ENCODE measurements at places on chromosomes 3 and 15. TPM values are rescaled to one million over a fixed set of nuclear protein-coding genes. Genes with fewer than 3 reads are reported as not detected.

DNA sequence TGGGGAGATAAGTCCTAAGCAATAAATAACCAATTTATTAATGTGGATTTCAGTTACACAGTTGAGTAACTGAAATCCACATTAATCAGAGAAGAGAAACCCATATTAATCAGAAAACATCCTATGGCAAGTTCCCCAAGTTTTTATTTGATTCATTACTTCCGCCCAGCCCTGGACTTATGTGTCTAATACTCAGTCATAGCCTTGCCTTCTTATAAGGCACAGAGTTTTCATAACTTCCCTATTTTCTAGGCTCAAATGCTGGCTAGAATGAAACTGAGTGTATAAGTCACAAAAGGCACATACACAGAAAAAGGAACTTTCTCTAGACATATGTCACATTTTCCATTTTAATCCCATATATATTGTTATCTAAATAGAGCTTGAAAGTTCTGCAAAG is 28.8 kb downstream of the CD47 start:
- no peak for ATAC-seq

GRCh38 chr3:190621927-190622326 is 108.0 kb downstream of the IL1RAP start:
- ATAC-seq = no peak

GRCh38 chr15:56496635-56497034 is 31.7 kb upstream of the MNS1 start:
- ATAC-seq = peak; percentile 62

- no peak for ATAC-seq
Observed at GRCh38 chr3:145355206-145355605, 805.8 kb downstream of the PLOD2 start.

GRCh38 chr3:42547401-42547945 is 34.3 kb downstream of the SEC22C start:
- peak; percentile 63 for ATAC-seq

CPB1 gene
- total RNA-seq = not detected

CKMT1A gene
- total RNA-seq = 63.2 TPM

CLDN16 gene
- 0.76 TPM for total RNA-seq

MESP2 gene
- total RNA-seq = 0.40 TPM

GOLGA8R gene
- total RNA-seq = 1.8 TPM

COL6A6 gene
- total RNA-seq = 0.08 TPM
